Cortex of kidney (tissue), 1 donor: ENCODE measurements at places on chromosomes 2 and 18.
A peak's percentile ranks its signal among the peaks of the same experiment; 100 is the strongest.

GRCh38 chr2:201668402-201668910 lies 25.2 kb upstream of the TMEM237 start:
- DNase-seq, result no peak

DNA sequence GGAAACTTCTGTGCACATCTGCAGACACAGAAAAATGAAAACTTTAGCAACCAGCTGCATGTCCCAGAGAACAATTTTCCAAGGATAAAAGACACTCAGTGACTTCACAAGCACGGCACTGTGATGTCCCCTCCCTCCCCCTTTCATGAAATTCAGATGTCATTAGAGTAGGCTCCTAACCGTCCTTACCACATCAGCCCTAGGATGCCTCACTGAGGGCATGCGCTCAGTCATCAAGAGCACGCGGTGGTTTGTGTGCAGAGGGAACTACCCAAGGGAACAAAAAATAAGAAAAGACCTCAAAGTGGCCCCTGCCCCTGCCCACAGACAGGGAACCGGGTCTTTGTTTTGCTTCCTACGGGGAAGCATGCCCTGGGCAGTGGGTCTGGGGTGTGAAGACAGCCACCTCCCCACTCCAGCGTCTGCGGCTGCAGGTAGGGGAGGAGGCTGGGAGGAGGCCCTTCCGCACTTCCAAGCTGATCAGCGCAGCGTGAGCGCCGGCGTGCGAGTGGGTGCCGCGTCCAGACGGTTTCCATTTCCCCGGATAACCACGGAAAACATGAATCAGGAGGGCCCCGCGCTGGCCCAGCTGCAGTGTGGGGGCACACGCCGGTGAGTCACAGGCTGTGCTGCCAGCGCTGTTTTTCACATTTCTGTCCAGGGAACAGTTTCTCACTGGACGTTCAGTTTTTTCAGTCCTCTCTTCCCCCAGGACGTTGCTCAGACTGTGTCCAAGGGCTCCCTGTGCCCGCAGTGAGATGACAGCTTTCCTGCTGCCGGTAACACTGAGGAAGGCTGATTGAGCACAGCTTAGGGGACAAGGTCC lies 70.6 kb downstream of the COPS8 start:
- no peak for DNase-seq

GRCh38 chr2:15010346-15010745 lies 377.8 kb downstream of the LRATD1 start:
- DNase-seq, result no peak

- no peak for DNase-seq
These were observed 74.0 kb upstream of the SULT1C3 start for GRCh38 chr2:108165729-108166128.

GRCh38 chr2:224999754-225000153 lies 42.5 kb downstream of the DOCK10 start:
- DNase-seq, result no peak

DNA sequence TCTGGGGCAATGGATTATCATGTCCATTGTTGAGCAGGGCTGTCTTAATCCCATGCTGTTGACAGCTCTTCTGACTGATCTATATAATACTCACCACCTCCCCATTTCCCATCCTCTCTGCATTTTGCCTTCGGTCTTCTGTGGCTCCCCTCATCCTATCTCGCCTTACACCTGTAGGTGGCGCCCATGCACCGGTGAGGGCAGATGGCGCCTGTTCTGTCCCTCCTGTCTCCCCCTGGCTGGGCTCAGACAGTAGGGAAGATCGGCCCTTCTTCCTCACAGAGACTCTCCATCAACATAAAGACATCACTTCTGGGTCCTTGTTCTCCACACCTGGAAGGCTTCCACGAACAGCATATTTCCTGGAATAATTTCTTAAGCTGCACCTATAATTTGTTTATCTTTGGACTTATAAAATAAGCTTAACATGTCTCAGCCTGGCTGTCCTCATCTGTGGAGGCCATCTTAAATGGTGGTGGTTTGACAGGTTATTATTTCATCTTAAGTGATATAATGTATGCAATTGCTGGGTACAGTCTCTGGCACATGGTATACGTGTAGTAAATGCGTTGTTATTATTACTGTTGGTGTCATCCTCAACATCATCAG lies 10.9 kb upstream of the CDH20 start:
- no peak for DNase-seq

DNA sequence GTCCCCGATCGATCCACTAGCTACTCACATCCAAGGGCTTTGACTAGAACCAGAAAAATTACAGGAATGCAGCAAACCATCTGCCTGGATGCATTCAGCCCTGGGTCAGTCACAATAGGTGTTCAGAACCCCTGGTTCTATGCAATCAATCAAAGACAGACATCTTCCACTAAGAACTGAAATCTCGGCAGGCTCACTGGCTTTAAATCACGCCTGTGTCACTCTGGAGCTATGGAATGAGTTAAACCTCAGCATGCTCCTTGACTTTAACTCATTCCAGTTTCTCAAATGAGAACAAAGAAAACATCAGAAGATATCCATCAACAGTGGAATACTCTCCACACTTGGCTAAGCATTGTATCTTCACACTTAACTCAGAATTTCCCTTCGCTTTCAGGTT lies 68.1 kb upstream of the SPTBN1 start:
- DNase-seq, result no peak

- DNase-seq, result peak; percentile 86
These were observed at the start of gene GLS for GRCh38 chr2:190880378-190881083. TSS of gene GLS (plus strand) at chr2:190880821. CDS start at chr2:190881085, 264 bp downstream.

GRCh38 chr2:12819721-12820120 lies 103.0 kb downstream of the TRIB2 start:
- DNase-seq, result no peak

GRCh38 chr2:178498137-178498536 lies 17.9 kb downstream of the PLEKHA3 start:
- no peak for DNase-seq
